ENCODE measurements at places on chromosomes 12 and 14.

GRCh38 chr14:56659964-56660551 is 80.5 kb downstream of the TMEM260 start:
- no peak for DNase-seq

GRCh38 chr12:103441437-103442181 is 54.2 kb downstream of the C12orf42 start:
- DNase-seq = no peak

DNA sequence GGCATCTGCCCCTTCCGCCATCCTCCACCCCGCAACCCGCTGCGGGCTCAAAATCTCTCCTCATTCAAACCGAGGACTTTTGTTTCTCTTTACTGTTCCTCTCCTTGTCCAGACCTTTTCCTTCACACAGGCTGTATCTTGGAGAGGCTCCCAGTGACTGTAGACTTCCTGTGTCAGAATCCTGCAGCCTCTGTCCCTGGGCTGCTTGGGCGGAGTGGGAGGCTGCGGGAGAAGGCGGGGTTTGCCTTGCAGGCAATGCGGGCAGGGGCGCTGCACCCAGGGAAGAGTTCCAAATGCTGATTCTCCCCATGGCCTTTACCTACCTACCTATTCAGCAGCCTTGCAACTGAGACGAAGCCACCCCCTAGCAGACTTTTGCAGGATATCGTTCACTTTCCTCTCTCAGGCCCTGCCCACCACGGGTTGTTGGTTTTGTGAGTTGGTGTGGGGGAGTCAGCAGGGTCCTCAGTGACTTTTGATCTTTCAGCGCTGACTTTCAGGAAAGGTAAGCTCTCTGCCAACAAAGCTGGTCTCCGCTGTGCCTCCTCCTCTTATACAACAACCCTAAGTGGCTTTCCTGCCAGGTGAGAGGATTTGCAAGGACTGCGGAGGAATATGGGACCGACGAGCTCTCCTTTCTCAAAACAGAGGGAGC is 79.0 kb upstream of the KCNA1 start:
- DNase-seq = peak; percentile 78

DNA sequence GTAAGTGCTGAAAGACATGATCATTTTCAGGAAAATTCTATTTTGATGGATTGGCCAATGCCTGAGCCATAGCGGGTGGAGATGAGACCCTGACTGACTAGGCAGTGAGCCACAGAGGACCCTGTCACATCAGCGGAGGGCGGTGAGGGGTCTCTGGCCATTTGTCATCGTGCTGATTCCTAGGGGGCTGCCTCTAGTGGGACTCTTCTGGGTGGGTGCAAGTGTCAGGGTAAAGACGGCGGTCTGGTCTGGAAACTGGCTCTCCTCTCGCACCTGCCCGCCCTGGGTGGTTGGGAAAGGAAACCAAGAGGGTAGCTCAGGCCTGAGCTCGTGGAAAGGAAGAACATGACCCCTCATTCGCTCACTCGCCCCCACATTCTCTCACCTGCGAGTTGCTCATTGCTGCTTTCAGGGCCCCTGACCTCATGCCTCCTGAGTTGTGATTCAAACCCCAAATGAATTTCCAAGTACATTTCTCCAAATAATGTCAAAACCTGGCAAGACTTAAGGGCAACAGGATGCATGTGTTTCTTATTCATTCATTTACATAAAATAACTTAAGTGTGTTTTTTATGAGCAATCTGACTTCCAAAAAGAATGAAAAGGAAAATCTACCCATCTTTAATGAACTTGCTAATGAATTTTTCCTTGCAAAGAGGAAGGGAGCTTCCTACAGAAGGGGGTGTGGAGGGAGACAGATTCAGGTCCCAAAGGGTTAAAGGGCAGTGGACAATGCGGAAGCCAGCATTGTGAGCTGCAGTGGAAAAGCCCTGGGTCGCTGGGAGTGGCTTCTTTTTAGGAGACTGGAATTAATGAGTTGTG is 12.8 kb downstream of the MEG3 start:
- peak; percentile 79 for DNase-seq

DNA sequence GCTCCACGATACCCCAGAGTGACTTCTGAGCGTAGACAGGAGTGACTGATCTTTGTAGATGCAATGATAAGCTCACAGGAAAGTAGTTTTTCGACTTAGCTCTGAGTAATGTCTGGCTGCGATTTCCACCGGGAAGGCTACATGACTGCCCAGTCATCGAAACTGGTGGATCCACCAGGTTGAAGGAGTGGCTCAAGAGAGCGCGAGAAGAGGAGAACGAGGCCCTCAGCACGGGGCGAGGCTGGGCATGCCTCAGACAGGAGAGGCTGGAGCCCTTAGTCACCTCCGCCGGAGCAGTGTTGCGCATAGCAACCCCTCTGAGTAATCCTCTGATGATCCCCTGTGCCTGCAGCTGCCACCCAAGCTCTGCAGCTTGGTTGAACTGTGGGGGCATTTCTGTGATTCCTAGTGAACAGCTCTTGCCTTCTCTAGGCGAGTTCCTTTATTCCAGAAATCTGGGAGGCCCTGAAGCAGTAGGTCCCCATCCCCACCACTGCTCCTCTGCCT is 25.6 kb downstream of the ELK3 start:
- DNase-seq = peak; percentile 72

GRCh38 chr12:82510386-82510785 is 152.1 kb downstream of the METTL25 start:
- no peak for DNase-seq

GRCh38 chr12:68292151-68292943 is 38.9 kb upstream of the IL22 start:
- no peak for DNase-seq

- DNase-seq = no peak
Observed at GRCh38 chr12:10968765-10969456, 17.8 kb downstream of the TAS2R50 start.

DNA sequence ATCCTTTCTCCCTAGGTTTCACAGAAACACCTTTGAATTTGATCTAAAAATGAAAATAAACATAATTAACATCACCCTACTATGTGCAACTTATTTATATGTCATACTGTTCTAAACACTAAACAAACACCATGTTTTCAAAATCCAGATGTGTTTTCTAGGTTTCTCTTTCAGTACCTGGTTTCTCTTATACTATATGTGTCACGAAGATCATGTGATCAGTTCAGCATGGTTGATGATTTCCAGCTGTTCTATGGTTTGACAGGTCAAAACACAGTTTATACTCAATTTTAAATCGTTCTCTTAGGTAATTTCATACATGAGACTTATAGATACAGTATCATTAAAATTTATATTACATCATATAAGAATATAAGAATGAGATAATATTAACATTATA is 373.1 kb downstream of the SOX5 start:
- DNase-seq = no peak

GRCh38 chr12:19031032-19031431 is 98.5 kb upstream of the PLEKHA5 start:
- DNase-seq = no peak

- no peak for DNase-seq
Observed at GRCh38 chr12:47556261-47557030, 149.4 kb downstream of the RPAP3 start.

GRCh38 chr12:99136516-99136915 is 491.4 kb downstream of the APAF1 start:
- no peak for DNase-seq

GRCh38 chr12:89507015-89507824 is 17.4 kb downstream of the GALNT4 start:
- no peak for DNase-seq

DNA sequence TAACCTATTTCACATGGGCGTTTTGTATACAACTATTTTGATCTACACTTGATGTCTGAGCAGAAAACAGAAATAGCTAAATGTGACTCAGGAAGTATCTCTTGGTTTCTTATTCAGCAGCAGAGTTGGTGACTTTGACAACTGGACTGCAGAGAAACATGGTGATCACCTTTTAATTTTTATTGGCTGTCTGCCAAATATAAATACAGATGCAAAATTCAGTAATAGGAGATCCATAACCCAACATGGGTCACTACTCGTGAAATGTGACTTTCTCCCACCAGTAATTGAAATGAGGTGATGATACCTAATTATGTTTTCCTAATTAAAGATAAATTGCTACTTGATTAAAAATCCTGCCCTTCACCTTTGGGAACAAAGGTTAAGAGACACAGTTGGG is 487.1 kb downstream of the NELL2 start:
- no peak for DNase-seq

DNA sequence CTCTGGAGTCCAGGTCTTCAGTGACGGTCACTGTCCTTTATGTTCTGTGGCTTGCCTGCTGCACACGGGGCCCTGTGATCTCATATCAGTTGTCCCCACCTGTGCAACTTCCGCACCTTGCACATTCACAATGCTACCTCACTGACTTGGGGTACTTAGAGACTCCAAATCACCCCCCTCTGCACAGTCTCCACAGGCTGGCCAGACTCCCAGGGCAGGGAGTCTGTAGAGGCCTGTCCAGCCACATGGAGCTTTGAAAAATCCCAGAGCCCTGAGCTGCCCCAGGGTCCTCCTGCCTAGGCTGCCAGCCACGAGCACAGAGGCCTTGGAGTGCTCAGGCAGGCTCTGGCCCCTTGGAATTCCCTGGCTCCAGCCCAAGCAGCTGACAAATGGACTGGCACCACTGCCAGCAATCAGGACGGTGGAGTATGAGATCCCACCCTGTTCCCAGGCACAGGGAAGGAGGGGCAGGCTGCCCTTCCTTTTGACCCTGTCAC is 26.4 kb downstream of the CMKLR1 start:
- DNase-seq = no peak

DNA sequence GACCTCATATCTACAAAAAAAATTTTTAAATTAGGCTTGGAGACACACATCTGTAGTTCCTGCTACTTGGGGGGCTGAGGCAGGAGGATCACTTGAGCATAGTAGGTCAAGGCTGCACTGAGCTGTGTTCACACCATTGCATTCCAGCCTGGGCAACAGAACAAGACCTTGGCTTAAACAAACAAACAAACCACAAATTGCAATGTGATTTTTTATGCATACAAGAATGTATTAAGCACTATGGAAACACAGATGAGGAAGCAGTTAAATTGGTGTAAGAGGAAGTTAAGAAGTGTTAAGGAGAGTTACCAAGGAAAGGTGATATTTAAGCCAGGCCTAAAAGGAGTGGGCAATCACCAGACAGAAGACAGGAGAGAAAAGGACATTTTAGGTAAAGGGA is 83.6 kb upstream of the HECTD1 start:
- DNase-seq = no peak

GRCh38 chr12:67648521-67649260 is at the start of gene DYRK2:
Gene DYRK2 (plus strand): TSS chr12:67648745. CDS start chr12:67649134, 389 bp downstream.
- DNase-seq = peak; percentile 92

DNA sequence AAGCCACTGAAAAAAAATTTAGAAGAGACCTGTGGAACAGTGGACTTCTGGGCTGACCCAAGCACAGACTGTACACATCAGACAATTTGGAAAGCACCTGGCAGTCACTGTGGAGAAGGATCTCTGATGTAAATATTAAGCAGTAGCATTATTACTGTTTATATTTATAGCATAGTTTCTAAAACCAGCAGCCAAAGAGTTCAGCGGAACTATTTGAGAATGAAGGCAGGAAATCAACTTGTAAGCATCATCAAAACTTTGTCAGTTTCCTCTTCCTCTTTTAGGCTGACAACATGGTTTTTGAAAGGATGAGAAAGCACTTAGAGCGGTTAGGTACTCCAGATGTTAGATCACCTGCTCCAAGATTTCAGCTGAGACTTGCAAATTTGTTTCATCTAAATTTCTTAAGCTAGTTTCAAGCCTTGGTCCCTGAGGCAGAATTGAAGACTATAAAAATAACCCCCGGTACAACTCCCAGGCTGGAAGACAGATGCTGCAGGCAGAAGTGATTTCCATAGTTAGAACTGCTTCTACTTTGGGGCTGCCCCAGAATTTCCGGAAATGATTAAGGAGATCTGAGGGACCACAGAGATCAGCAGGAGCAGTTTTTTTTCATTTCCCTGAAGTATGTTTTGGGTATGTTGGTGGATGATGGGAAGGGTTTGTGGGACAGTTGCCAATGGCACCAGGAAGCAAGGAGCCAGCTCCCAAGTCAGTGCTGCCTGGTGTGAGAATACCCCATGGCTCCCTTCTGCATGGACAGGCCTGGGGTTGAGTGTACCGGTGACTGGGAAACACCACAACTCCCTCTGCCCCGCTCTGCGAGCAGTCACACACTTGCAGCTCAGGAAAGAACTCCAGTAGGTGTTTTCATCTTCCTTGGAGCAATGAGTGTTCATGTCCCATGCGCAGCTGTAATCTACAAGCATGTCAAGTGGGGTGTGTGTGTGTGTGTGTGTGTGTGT is 354.5 kb downstream of the NUAK1 start:
- no peak for DNase-seq

- no peak for DNase-seq
Observed at GRCh38 chr14:63510538-63510937, 32.6 kb downstream of the PPP2R5E start.

GRCh38 chr14:29895591-29896083 is 32.0 kb downstream of the PRKD1 start:
- DNase-seq = no peak

Data from endodermal cell (in vitro differentiated cells).